ENCODE measurements at places on chromosomes 16 and 17.
A peak's percentile ranks its signal among the peaks of the same experiment; 100 is the strongest.

DNA sequence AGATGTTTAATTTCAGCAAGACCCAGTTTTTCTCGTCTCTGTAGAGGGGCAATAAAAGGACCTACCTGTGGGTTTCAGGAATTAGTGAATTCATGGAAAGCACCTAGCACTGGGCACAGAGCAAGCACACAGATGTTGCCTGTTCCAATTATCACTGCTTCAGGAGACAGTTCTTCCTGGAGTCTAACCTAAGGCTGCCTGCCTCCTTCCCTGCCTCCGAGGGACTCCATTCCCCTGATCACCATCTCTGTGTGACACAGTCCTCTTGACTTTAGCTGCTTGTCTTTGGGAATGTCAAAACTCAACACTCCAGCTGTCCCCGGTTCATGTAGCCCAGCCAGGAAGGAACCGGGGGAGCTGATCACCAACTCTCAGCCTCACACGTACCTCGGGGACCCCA, 474.9 kb downstream of the SLC39A11 start:
- DNase-seq: no peak

DNA sequence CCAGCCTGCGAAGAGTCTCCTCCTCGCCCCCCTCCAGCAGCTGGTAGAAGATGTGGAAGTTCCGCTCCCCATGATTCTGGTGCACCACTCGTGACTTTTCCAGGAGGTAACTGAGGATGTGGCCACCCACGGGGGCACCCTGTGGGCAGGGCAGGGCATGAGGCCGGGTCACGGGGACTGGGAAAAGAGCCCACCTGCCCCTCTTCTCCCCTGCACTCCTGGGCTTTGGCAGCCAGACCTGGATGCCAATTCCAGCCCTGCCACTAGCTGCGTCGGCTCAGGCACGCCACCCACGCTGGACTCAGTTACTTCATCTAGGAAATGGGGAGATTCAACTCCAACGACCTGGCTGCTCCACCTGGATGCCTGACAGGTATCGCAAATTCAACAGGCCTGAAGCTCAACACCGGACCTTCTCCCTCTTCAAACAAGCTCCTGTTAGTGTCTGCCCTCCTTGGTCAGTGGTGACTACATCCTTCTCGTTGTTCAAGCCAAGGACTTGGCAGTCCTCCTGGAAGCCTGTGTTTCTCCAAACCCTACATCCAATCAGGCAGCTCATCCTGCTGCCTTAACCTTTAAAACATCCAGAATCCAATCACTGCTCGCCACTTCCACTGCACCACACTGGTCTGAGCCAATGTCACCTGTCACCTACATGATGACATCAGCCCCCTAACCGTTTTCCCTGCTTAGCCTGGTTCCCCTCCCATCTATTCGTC, 11.6 kb downstream of the MYO1C start:
- DNase-seq: no peak

- DNase-seq: peak; percentile 29
Measured at GRCh38 chr17:55549140-55549539, 37.9 kb upstream of the SMIM36 start.

DNA sequence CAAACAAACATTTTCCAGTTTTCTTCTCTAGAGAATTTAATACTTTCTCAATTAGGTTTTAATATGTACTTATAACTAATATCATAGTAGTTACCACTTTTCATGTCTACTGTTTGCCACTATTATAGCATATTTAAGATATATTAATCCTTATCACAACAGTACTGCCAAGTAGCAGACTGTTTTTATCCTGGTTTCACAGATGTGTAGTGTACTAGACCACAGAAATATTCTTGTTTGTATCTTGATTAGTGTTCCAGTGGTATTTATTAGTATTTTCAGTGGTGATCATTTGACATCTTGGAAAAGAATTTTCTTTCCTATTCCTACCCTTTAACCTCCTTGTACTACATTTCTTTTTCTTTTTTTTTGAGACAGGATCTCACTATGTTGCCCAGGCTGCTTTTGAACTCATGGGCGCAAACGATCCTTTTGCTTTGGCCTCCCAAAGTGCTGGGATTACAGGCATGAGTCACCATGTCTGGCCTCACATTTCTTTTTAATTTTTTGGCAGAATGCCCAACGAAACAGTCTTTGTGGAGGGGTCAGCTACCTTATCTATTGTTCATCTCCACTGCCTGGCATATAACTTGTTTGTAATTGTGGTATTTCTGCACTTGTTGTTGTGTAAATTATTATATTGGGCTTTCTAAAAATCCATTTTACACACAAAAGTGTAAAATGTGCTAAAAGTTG, 27.2 kb downstream of the MAP2K4 start:
- DNase-seq: no peak

- no peak for DNase-seq
Measured at GRCh38 chr17:2547176-2547575, 35.5 kb upstream of the METTL16 start.

- DNase-seq: no peak
Measured at GRCh38 chr16:48860341-48860740, 250.4 kb upstream of the N4BP1 start.

GRCh38 chr17:73624496-73624988, 19.7 kb downstream of the SDK2 start:
- DNase-seq: no peak

DNA sequence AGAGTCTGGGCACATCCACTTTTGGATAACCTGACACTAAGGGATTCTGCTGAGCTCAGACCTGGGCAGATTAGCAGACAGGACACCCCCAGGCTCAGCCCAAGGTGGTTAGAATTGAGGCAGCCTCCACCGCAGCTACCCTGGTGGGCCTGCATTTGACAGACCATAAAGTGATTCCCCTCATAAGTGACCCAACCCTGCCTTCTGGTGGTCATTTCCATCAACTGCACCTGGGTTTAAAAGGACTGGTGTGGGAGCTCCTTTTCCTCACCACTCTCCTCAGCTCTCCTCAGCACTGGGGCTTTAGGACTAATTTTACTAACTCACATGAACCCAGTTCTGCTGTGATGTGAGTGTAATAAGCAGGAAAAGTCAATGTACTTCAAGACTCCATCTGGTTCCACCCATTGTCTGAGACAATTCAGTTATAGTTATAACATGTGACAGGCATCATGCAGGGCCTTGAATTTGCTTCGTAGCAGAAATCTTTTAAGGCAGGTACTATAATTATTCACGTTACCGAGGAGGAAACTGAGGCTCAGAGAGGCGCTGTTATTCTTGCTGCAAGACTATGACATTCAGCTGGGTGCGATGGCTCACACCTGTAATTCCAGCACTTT, 42.5 kb downstream of the MYH3 start:
- peak; percentile 65 for DNase-seq

DNA sequence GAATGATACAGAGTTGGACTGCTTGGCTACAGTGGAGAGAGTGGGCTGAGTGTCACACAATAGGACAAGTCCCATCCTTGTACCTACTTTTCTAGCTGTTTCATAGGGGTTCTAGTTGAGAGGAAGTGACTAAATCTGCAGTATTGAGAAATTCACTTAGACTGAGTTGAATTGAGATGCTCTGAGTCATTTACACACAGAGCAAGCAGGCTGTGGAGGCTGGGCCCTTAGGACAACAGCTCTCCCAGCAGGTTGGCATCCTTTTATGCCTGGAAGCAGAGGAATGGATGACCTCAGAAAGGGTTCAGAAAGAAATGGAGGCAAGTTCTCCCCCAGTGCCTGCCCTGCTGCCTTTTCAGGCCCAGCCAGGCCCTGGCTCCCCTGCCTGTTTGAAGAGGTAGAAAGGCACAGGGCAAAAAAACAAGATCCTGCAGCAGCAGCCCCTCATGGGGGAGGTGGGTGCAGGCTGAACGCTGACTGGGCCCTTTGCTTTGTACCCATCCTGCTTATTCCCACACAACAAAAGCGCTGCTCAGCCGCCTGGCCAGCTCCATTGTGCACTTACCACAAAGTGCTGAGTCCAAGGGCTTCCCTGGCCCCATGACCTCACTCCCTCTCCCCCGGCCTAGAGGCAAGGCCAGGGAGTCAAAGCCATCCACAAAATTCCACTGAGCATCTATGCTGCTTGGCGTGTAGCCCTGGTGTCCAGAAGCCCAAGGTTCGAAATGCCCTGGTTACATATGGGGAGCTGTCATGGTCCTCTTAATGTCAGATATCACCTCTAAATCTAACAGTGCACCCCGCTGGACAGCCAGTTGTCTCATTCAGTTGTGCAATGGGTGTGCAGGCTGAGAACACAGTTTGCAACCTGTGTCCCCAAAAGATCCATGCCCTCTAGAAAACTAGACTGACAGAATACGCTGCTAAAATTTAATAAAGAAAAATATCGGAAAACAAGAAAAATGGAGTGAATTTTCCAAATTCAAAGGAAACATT, 5.4 kb upstream of the CRYBA1 start:
- peak; percentile 88 for DNase-seq

Measured in NCI-H460 (cell line).